ENCODE measurements at places on chromosomes 3 and 15.
A peak's percentile ranks its signal among the peaks of the same experiment; 100 is the strongest.

- no peak for DNase-seq
These were observed 44.4 kb upstream of the SSR3 start for GRCh38 chr3:156599089-156599874.

GRCh38 chr3:101561630-101562328 is at the start of gene TRMT10C:
TRMT10C (plus strand) TSS chr3:101561868; CDS start chr3:101564782, 2,914 bp downstream.
- DNase-seq, result peak; percentile 94

DNA sequence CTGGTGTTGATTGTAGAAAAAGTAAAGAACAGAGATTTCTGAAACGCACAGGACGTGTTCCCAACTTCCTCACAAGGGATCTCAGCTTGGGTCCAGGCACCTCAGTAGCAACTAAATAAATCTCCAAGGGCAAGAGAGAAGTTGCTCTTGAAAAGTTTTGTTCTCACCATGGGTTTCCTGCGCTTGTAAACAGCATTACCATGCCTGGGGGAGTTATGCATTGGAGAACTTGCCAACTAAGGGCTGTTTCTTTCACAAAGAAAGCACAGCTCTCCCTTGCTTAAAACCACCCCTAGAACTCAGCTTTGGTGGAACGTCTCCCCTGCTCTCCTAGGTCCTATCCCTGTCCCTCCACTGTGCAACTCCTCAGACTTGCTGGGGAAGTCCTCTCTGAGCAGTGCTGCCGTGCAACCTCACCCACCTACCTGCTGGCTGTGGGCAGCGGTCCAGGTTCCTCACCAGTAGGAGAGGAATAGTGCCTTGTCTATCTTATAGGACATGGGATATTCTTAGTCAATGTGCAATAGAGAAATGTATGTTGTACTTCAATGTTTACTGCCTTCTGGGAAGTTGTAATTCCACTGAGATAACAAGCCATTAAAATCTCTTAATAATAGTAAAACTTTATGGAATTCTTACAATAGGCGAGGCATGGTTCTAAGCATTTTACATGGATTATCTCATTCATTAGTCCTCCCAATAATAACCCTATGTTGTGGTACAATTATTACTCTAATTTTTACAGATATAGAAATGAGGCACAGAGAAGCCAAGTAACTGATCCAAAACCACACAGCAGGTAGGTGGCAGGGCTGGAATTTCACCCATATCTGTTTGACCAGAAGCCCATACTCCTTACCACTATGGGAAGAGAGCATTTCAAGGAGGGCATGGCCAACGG is 51.5 kb downstream of the UMPS start:
- no peak for DNase-seq

DNA sequence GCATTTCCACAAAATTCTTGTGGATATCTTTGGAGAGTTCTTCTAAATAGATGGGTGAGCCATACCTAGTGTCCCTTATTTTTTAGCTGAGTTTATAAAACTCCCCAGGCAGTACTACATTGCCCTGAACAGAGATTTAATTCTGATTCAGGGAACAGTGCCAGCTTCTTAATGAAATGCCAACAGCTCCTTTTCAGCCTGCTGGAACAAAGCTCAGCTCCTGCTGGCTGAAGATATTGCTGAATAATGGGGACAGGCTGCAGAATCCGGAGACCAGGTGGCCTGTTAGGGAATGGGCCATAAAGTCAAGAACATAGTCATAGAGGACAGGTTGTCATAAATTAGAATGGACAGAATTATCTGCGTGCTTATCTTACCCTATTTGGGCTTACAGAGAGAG is 8.9 kb downstream of the HGD start:
- DNase-seq, result no peak

- no peak for DNase-seq
These were observed 386.5 kb upstream of the PROK2 start for GRCh38 chr3:72171463-72171881.

- no peak for DNase-seq
These were observed 41.0 kb downstream of the AQP9 start for GRCh38 chr15:58179206-58179605.

- DNase-seq, result no peak
These were observed 5.4 kb upstream of the CGNL1 start for GRCh38 chr15:57370929-57371328.

DNA sequence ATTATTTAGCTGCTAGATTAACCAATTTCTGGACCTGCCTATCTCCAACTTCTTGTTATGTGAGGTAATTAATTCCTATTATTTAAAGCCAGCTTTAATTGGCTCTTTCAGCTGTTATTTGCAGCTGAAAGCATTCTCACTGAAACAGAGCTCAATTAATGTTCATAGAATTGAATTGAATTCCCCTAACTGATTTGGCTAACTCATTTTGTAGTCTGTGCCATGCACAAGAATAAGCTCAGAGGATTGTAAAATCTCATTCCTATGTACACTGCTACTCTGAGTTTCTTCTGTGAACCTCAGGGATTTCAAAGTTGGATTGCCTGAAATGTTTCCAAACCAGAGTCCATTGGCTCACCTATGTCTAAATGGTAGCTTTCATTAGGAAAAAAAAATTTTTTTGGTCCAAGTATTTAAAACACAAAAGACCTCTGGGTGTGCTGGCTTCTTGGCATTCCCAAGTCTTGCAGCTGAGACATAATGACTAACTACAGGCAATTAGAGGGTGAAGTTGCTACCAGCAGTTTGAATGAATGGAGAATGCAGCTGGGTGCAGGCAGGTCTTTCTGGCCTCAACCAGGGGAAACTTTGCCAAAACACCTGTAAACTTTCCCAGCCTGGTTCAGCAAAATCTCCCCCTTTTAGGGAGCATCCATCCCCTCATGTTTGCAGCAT is 134.3 kb downstream of the EDEM1 start:
- DNase-seq, result no peak

GRCh38 chr3:115347737-115348136 is 200.6 kb upstream of the ZBTB20 start:
- DNase-seq, result no peak

DNA sequence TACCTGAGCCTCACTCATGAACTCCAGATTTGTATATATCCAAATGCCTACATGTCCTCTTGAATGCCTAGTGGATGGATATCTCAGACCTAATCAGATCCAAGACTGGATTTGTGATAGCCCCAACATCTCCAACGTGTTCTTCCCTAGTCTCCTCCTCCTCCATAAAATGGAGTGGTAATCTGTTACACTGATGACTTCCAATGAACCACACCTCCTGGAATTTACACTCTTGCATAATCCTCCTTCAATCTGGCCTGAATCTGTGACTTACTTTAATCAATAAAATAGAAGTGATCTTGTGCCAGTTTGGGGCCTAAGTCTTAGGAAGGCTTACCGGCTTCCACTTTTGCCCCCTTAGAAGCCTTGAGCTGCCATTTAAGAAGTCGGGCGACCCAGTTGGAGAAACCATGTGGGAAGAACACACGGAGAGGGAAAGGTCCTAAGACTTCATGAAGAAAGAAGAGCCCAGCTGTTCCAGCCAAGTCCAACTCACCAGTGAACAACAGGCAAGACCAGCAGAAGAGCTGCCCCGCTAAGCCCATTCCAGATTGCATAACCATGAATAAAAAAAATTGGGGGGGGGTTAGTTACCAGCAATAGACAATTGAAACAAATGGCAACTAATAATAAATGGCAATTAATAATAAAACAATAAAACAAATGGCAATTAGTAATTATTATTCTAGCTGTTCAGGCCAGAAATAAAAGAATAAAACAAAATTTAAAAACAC is 164.3 kb downstream of the STT3B start:
- DNase-seq, result no peak

DNA sequence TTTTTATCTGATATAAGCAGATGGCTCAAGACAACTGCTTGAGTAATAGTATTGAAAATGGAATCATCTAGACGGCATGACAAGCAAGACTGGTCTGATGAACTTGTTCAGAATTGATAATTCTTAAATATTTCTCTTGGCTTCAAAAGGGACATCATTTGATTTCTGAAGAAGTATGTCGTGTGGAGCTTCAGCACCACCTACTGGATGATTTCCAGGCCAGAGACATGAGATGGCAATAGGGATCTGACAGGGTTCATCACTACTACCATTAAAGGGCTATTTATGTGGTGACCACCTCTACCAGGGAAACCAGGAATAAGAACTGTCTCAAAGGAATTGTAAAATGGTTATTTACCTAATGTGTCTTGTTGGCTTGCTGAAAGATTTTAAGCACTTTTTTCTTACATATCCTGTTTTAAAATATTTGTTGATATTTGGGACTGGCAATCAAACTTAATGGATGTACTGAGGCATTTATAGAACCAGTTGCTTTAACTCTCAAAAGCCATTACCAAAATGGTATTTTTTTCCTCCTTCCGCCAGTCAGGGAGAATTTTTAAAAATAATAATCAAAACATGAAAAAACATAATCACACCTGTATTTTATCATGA is 99.5 kb upstream of the FAM98B start:
- peak; percentile 71 for DNase-seq

GRCh38 chr3:184465883-184466412 is 86.1 kb downstream of the CHRD start:
- DNase-seq, result no peak

DNA sequence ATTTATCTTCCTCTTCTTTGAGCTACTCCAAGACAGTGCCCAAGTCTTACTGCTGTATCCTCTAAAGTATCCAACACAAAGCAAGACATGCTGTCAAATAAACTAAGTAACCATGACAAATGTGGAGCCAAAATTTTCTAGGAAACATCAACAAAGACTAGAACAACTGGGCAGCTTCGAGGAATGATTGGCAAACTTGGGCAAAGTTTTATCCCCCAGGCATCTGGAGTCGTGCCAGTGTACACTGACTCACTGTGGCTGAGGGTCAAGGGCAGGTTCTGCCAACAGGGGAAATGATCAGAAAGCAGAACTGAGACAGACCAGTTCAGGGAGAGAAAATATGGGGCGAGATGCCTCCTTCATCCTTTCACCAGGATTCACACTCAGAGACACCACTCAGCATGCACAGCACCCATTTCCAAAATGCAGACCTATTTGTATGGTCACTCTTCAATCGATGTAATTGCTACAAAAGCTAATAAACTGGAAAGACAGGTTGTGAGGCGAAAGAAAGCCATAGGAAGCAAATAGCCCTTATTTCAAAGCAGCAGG is 65.8 kb downstream of the MB21D2 start:
- peak; percentile 39 for DNase-seq

DNA sequence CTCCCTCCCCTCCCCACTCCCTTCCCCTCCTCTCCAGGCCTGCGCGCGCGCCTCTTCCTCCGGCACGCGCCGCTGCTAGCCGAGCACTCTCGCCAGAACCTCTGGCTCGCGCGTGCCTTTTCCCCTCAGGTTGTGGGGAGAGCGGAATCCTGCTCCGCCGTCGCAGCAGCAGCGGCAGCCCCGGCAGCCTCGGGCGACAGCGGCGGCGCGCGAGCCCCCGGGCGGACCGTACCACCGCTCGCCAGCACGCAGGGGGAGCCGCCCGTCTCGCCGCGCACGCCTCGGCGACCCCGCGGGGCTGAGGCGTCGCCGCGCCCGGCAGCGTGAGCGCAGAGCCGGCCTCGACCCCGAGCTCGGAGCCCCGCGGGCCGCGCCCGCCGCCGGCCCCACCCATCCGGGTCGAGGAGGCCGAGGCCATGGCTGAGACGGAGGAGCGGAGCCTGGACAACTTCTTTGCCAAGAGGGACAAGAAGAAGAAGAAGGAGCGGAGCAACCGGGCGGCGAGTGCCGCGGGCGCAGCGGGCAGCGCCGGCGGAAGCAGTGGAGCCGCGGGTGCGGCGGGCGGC is at the start of gene CDV3:
Gene CDV3, plus strand, starts transcription at position 58 of the 566 bp plus-strand sequence. Its CDS starts 359 bp downstream, at position 417.
- DNase-seq, result no peak

DNA sequence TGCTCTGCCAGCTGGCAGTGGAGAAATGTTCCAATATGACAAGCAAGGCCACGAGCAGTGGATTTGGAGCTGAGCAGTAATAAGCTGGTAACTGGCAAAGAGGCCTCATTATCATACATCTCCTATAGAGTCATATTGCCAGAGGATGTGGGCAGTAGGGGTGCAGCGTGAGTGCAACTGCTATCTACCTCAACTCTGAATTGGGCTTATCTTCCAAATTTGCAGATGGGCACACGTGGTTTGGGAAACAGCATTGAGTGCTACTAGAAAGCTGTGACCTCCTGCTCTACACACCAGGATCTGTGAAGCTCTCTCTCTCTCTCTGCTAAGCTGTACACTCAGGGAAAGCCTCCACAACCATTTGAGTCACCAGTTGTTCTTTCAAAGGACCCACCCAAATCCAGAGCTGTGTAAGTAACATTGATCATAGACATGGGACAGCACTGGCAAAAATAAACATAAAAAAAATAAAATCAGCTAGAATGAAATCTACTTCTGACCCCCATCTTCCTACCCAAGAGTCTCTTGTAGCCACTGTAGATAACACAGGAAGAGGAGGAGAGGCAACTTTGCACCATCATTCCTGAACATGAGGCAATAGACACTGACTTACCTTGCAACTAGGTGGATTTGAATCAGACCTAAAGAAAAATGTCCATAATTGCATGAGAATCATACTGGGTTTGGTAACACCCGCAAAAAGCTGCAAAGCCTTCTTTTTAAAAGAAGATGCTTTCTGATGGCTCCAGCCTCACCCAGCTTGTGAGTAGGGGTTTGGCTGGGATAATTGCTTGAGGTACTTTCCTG is 82.9 kb upstream of the THBS1 start:
- peak; percentile 34 for DNase-seq

DNA sequence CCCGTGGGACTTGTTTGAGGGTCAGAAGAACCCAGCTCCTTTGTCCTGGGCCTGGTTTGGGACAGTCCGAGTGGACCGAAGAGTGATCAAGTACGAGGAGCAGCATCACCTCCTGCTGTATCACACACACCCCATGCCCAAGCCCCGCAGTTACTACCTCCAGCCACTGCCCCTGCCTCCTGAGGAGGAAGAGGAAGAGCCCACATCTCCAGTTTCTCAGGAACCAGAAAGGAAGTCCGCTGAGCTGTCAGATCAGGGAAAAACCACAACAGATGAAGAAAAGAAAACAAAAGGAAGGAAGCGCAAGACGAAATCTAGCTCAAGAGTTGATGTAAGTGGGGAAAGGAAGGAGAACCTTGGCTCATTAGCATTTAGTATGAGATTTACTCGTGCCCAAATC is 3.3 kb upstream of the P2RY12 start:
- no peak for DNase-seq

GRCh38 chr15:43941555-43941954 is 114.8 kb downstream of the WDR76 start:
- DNase-seq, result no peak

DNA sequence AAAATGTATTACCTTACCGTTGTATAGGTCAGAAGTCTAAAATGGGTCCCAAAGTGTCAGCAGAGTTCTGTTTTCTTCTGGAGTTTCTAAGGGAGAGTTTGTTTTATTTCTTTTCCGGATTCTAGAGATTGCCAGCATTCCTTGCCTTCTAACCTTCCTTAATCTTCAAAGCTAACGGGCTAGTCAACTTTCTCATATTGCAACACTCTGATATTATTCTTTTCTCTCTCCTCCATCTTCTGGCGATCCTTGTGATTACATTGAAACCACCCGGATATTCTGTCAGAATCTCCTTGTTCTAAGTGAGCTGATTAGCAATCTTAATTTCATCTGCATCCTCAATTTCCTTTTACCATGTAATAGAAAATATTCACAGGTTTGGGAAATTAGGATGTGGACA is 36.2 kb upstream of the AADACL2 start:
- DNase-seq, result no peak

All from NB4 (cell line).